ENCODE measurements at places on chromosomes 7 and 10.

DNA sequence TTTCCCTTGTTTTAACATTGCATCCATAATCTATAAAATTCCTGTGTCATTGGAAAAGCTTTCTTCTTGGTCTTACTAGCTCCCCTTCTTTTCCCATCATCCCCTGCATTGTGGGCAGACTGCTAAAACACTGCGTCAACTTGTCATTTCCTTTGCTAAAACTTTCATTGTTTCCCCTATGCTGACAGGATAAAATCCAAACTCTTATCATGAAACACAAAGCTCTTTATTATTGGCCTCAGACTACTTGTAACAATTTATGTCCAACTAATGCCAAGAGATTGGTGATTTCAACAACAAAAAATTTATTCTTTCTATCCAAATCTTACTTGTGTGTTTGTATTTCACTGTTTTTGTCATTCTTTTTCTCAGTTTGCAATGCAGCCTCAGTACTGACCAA is 339.1 kb downstream of the HGF start:
- no peak for DNase-seq

- DNase-seq = no peak
These were observed 93.7 kb downstream of the EPC1 start for GRCh38 chr10:32253276-32253675.

DNA sequence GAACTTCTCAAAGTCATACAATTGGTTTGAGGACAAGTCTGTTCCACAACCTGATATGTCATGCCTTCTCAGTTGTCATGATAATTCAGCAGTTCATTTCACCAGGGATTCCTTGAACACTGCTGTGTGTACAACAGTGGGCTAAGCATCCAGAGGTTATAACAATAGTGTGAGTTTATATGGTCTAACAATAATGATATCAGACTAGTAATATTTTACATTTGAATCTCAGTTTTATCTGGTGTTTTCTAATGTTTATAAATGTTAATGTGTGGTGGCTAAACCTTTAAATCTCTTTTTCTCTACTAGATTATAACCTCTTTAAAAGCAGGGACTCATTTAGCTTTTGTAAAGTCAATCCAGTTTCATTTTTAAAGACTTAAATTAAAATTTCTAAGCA is 48.7 kb downstream of the BTRC start:
- no peak for DNase-seq

GRCh38 chr7:104252409-104253134 is 44.8 kb upstream of the ORC5 start:
- DNase-seq = no peak

DNA sequence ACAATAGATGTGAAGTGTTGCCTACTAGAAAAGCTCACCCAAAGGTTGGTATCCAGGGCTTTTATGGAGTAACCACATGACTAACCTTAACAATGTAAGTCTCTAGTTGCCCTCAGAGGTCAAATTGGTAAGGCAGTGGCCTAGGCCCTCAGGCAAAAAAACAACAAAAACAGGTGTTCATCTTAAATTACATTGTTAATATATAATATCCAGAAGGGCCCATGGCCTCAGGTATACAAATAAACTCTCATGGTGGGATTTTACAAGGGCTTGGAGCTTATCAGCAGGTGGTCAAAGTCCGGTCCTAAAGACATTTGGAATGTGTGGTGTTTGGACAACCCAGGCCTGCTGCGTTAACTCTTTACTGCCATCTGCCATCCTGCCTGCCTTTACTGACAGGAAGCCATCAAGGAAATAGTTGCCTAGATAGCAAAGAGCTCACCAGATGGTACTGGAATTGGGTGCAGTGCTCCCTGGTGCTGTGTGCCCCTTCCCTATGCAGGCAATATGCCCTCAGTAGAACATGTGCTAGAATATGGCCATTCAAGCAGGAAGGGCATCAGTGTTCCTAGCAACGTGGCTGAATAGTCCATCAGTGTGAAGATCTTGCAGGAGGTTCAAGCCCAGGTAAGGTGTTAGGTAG is 36.2 kb downstream of the TOMM7 start:
- DNase-seq = peak; percentile 20
